Jurkat, Clone E6-1 (cell line): ENCODE measurements at places on chromosomes 12 and 14.

DNA sequence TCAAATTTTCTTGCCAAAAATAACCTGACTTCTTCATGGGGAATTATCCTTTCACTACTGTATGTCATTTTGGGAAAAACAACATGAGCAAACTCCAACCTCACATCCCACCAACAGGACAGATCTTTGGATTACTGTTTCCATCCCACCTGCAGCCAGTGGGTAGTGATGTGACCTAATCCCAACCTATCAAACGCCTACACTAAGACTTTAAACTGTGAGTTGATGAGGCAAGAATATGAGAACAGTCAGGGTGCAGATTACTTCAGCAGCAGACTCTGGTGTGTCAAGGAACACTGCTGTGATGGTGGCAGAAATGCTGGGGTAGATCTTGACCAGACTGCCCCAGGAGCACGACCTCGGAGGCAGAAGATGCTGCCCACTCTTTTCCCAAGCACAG lies 293.2 kb downstream of the DUSP6 start:
- DNase-seq: no peak

- DNase-seq: no peak
These were observed 453.0 kb downstream of the ADAMTS20 start for GRCh38 chr12:43098766-43099550.

- DNase-seq: no peak
These were observed 177.2 kb downstream of the C12orf42 start for GRCh38 chr12:103318566-103318965.

DNA sequence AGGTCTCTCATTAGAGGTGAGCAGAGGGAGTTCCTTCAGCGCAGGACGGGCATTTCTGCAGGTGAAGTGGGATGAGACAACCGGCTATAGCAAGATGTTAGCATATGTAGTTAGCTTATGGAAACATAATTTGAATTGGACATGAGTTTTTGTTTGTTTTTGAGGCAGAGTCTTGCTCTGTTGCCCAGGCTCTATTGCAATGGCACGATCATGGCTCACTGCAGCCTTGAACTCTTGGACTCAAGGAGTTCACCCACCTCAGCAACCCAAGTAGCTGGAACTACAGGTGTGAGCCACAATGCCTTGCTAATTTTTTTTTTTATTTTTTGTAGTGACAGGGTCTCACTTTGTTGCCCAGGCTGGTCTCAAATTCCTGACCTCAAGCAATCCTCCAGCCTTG lies 69.2 kb downstream of the RCOR1 start:
- DNase-seq: no peak

DNA sequence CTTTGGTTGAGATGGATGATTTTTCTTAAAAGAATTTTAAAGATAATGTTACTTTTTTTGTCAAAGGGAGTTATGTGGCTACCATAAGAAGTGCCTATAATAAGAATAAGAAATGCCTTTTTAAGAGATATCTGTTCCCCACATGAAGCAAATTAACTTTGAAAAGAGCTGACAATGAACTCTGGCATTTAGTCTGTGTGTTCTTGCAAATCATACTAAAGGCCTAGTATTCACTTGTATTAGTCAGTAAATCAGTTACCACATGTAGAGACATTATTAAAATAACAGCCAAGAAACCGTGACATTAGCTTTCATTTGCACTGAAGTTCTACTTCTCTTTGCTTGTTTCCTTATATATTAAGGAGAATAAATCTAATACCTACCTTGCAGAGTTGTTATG lies 296.3 kb downstream of the CCDC91 start:
- no peak for DNase-seq
